Ecto neural progenitor cell (in vitro differentiated cells): ENCODE measurements at places on chromosomes 6 and 20.
A peak's percentile ranks its signal among the peaks of the same experiment; 100 is the strongest.

DNA sequence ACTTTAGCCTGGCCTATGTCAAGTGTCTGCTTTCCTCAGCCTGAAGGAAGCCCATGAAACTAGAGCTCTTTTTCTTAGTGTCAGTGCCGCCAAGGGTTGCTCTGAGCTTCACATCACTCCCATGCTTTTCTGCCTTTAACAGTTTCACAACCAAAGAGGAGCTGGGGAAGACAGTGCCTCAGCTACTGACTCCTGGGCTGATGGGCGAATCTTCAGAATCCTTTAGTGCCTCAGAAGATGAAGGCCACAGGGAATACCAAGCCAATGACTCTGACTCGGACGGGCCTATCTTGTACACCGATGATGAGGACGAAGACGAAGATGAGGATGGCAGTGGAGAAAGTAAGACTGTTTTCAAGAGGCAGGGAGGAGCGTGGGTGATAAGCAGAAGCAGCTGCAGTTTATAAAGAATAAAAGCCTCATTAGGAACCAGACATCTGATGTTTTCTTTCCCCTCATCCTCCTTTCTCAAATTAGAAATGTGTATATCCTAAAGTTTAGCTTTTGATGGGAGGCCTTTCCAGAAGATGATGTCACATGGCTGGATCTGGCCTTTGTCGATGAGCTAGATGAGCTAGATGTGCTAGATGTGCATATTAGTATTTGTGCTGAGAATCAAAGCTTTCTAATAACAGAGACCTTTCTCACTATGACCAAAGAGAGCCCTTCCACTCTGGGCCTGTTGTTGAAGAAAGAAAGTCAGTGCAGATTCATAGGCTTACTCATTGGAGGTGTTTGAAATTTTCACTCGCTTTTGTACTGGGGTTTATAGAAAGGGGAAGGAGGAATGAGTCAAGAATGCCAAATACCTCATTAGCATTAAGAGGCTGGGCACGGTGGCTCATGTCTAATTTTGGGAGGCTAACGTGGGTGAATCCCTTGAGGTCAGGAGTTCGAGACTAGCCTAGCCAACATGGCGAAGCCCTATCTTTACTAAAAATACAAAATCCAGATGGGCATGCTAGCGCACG is 70.7 kb upstream of the LTV1 start:
- no peak for DNase-seq

DNA sequence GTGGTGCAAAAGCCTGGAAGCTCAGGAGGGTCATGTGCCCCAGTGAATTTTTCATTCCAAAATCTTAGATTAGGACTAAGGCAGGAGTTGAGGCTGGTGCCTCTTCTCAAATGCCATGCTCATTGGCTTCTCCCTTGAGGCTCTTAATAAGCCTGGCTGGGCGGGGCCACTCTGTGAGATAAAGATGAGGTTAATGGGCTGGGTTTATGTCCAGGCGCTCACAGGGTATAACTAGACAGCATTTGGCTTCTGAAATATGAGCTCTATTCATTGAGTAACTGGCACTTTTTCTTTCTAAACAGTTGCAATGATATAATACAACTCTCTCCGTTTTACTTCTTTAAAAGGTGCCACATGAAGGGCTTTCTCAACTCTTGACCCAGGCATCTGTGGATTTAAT is 156.3 kb downstream of the SCML4 start:
- DNase-seq, result no peak

GRCh38 chr6:143110996-143111395 is 50.3 kb downstream of the AIG1 start:
- DNase-seq, result no peak

GRCh38 chr20:63222541-63222940 is 6.6 kb upstream of the YTHDF1 start:
- no peak for DNase-seq

- no peak for DNase-seq
These were observed 340.7 kb downstream of the LMBRD1 start for GRCh38 chr6:69456086-69456485.

DNA sequence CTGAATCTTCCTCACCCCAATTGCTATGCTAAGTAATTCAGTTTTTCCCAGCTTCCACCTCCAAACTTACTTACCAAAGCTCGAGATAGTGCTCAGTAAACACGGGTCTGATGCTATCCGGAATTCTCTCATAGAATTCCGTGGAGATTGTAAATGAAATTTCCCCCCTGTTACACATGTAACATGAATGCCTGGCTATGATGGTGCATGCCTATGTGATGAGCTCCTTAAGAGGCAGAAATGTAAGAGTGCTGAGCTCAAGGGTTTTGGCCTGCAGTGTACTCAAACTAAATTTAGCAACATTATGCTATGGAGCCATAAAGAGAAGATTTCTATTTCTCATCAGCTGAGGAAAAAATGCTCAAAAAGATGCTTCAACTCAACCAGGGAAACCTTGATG is 133.4 kb upstream of the FUT9 start:
- DNase-seq, result no peak

GRCh38 chr20:4840801-4841200 is 119.1 kb downstream of the PRND start:
- DNase-seq, result no peak

- DNase-seq, result no peak
These were observed 37.1 kb downstream of the MAP1LC3A start for GRCh38 chr20:34595377-34596184.

DNA sequence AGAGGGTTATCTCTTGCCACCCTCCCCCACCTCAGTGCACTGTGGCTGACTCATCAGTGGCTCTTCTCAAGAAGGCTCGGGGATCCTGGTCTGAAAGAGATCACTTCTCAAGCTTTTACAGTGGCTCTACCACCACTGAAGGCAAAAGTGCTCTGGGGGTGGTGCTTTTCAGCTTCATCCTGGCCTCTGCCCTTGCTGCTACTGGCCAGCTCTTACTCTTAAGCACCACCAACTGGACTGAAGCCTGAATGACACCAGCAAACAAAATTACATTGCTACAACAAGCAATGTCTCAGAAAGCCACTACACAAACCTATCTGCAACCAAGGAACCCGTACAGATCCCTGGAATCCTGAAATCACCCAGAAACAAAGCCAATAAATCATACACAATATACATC is 402.1 kb downstream of the EPHA7 start:
- DNase-seq, result no peak

DNA sequence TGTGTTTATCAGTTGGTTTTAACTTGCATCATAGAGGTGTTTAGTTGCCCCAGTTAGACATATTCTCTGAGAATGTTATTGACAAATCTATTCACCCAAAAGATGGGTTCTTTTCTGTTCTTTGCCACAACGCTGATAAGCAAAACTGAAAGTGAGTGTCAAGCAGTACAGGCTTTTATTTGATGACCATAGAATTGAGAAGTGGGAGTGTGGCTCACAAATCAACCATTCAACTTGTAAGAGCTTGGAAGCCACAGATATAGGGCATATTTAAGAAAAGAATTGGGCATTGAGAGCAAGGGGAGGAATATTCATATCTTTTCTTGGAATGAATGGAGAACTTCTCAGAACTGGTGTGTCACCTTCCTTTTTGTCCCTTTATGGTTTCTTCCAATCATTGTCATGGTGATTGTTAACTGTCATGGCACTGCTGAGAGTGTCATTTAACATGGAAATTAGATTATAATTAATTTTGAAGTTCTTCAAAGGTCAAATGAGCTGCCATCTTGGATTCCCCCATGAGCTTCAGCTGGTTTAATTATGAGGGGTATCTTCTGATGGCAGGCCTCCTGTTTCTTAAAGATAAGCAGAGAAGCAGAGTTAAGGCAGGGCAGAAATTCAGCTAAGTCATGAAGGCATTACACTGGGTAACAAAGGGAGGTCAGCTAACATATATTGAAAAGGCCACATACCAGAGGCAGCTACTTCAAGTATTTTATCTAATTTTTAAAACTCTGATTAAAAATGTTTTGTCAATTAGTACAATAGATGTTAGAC is 254.0 kb upstream of the HTR1E start:
- DNase-seq, result no peak

GRCh38 chr6:81985191-81985590 is 232.7 kb upstream of the TENT5A start:
- DNase-seq, result no peak

- no peak for DNase-seq
These were observed 410.5 kb downstream of the QKI start for GRCh38 chr6:163825033-163825432.

DNA sequence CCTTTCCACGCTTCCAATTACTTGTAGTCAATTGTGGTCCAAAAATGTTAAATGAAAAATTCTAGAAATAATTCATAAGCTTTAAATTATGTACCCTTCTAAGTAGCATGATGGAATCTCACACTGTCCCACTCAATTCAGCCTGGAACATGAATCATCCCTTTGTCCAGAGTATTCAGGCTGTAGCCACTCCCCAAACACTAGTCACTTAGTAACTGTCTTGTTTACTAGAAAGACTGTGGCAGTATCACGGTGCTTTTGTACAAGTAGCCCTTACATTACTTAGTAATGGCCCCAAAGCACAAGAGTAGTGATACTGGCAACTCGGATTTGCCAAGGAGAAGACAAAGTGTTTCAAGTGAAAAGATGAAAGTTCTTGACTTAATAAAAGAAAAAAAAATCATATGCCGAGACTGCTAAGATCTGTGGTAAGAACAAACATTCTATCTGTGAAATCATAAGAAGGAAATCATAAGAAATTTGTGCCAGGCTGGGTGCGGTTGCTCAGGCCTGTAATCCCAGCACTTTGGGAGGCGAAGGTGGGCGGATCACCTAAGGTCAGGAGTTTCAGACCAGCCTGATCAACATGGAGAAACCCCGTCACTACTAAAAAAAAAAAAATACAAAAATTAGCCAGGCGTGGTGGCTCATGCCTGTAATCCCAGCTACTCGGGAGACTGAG is 168.5 kb upstream of the SIM1 start:
- DNase-seq, result no peak

GRCh38 chr6:134021396-134022122 is 30.9 kb downstream of the SLC2A12 start:
- no peak for DNase-seq

DNA sequence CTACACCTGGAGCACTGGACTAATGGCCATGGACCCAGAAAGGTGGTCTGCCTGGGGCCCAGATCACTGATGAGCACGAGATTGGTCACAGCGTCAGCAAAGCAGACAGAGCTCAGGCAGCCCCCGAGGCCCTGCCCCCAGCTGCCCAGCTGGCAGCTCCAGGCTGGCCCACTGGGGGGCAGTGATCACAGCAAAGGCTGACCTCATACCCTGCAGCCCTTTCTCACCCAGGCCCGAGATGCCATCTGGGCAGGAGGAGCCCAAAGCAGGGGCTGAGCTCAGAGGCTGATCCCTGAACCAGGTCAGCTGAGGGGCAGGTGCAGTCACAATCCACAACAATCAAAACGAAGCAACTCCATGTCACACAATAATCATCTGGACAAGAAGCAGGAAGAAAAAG is 4.1 kb downstream of the MAP1LC3A start:
- no peak for DNase-seq

- peak; percentile 78 for DNase-seq
These were observed 9.4 kb upstream of the ARMC12 start for GRCh38 chr6:35727231-35727934.

DNA sequence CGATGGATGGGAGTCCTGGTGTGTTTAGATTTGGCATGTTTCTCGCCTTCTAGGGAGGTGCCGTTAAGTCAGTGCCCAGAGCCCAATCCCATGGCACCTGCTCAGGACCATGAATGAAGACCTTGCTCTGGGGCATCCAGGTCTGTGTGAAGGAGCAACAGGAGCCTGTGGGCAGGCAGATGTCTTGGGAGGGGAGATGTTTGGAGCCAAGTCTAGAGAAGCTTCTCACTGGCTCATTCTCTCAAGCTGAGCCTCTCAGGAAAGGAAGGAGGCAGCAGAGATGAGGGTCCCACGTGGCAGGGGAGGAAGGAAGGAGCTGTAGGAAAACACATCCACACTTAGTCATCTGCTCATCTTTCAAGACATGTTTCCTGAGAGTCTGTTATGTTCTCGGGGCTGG is 9.5 kb upstream of the SIRPB1 start:
- DNase-seq, result no peak

GRCh38 chr6:149273318-149273717 is 44.2 kb upstream of the TAB2 start:
- DNase-seq, result no peak
